ENCODE measurements at places on chromosomes 6 and 20. TPM values are rescaled to one million over a fixed set of nuclear protein-coding genes. Genes with fewer than 3 reads are reported as not detected.
A peak's percentile ranks its signal among the peaks of the same experiment; 100 is the strongest.

- H3K27me3 ChIP-seq = no peaks in the 10 kb centered on the region
- DNase-seq = peak; percentile 82
- no peaks in the 10 kb centered on the region for H3K36me3 ChIP-seq
- no peak overlapping the region for H3K27ac ChIP-seq
- peaks cover 10% of the 10 kb centered on the region for H3K4me1 ChIP-seq
Observed at GRCh38 chr20:64057628-64058498, 5.1 kb upstream of the TCEA2 start.

- H3K4me1 ChIP-seq = peaks cover 22% of the 10 kb centered on the region
- no peak for DNase-seq
- no peaks in the 10 kb centered on the region for H3K36me3 ChIP-seq
- peak overlapping the region; percentile 54 for H3K27ac ChIP-seq
- no peak overlapping the region for H3K4me3 ChIP-seq
Observed at GRCh38 chr6:150452428-150453243, 83.8 kb downstream of the IYD start.

Gene SMOC2
- total RNA-seq = 2.9 TPM

Gene SLC17A3
- not detected for total RNA-seq

All from cardiac muscle cell (in vitro differentiated cells and primary cell).